ENCODE measurements at places on chromosomes 13 and 19.

GRCh38 chr19:29793116-29793727, 18.6 kb upstream of the CCNE1 start:
- no peak for DNase-seq

DNA sequence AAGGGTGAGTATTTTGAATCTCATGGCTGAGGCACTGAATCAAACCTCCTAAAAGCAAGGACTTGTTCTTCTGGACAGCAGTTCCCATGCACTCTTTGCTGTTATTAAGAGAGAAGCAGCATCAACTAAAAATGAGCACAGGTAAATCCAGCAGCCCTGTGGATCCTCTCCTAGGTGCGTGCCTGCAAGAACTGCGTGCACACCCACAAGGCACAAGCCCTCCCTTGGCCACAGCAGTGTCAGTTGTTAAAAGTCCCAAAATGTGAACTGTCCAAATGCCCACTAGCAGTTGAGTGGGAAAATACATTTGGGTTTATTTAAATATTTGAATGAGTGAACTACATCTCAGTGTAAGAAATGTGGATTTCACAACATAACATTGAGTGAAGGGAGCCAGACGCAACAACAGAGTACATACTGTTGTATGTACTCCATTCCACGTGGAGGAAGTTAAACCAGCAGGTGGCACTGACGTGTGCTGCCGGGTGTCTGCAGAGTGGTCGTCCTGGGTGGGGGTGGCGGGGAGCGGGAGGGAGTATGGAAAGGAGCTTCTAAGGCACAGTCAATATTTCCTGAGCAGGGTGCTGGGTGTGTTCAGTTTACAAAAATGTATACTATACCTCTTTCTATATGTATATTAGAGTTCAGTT, 266.4 kb downstream of the NALCN start:
- no peak for DNase-seq

DNA sequence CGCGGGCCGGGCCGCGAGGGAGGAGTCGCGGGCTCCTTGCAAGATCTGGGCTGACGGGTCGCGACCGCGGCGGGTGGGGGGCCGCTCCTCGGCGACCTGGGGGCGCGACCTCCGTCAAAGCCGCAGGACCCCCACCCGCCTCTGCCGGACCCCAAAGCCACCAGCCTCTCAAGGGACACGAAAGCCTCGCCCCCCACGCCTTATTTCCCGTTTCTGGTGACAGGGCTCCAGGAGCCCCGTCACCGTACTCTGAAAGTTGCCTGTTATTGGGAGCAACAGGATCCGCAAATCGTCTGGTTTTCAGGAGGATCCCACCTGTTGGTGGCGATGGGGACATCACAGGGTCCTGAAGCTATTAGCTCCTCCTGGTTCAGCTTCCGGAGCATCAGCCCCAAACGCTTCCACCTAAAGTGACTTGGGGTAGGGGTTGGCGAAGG, 530 bp downstream of the MAU2 start:
- DNase-seq = no peak

DNA sequence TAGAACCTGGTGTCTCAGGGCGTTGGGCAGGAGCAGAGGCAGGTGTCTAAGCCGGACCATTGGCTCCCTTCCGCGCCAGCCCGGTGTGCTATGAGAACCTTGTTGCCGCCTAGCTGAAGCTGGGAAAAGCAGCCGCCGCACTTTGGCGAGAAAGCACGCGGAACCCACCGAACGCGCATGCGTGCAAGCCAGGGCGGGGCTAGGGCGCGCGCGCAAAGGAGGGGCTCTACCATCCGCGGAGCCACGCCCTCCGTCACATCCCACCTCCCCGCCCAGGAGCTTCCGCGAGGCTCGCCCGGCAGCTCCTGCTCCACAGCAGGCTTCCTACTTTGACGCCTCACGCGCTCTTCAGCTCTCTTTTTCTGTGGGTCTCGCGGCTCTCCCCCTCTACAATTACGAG, 51.3 kb downstream of the WDR87 start:
- no peak for DNase-seq

DNA sequence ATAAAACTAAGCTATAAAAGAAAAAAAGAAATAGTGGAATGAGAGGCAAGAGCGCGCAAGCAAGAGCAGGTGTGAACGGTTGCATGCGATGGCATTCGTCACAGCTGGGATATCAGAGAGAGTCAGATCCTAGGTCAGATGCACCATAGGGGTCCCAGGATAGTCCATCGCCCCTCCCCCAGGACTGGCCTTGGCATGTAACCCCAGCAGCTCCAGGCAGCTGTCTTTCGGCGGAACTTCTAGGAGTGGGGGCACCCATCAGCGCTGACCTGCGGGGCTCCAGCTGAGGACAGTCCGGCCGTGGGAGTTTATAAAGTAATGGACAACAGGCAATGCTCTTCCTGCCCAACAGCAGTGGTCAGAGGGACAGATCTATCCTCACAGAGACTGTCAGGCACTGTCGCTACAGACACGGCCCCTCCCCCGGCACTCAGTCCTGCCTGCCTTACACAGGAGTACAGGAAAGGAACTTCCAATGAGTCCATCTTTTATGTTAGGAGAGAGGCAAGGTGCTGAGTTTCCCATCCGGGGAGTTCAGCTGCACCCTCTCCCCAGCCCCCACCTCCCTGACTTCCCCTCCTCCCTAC, 1.4 kb downstream of the SIAH3 start:
- no peak for DNase-seq

DNA sequence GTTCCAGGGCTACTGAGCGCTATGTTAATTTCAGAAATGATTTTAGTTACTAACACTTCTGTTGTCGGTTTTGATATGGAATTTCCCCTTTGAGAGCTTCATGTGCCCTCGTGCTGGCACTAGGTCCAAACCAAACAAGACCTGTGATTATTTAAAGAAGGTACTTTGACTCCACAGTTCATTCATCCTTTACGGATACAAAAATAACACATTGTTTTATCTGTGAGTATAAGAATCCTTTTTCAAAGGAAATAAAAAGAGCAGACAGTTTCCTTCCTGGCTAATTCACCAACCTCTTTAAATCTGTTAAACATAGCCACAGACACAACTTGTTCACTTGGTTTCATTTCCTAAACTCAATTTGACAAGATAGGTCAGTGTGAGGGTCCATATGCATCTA, 141.2 kb downstream of the FLT1 start:
- no peak for DNase-seq

GRCh38 chr13:30192320-30193093, 114.8 kb downstream of the KATNAL1 start:
- no peak for DNase-seq

- no peak for DNase-seq
Observed at GRCh38 chr13:73198991-73199411, 140.2 kb downstream of the KLF5 start.

DNA sequence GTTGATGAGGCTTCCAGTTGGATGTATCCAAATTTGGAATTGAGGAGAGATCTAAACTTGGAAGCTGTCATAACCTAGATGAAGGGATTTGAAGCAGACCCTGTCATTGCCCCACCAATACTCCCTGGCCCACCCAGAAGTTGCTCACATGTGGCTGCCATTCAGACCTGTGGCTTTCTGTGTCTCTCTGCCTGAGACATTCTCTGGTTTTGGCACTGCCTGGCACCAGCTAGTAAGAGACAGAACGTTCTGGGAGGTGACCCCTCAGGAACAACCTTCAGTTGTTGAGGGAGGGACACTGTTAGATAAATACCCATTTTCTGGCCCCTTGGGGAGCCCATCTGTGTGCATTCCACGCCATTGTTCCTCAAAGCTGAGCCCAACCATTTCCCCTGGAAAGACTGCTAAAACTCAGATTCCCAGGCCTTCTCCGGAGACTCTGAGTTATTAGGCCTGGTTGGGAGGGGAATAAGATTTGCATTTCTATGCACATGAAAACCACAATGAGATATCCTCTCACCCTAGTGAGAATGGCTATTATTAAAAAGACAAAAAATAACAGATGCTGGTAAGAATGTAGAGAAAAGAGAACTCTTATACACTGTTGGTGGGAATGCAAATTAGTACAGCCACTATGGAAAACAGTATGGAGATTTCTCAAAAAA, 290.4 kb downstream of the TSHZ3 start:
- DNase-seq = no peak

- DNase-seq = no peak
Observed at GRCh38 chr19:15715642-15716041, 12.2 kb upstream of the OR10H2 start.

DNA sequence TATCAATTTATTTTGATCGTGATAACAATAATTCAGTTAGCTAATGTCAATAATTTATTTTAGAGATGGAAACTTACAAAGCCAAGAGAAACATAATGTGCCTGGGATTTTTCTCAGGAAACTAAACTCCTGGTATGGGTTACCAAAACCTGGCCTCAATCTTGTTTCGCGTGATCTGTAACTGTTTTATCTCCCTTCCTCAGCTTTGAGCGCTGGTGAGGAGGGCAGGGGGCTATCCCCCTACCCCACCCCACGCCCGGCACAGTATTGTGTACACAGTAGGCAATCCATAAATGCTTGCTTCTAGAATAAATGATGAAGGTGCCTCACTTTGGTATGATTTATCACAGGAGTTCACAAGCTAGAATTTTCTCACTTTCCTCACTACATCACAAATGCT, 7.7 kb upstream of the DOCK9 start:
- DNase-seq = no peak

- no peak for DNase-seq
Observed at GRCh38 chr19:11165486-11166030, 10.0 kb upstream of the SPC24 start.

GRCh38 chr13:45713106-45713690, 11.1 kb downstream of the CBY2 start:
- no peak for DNase-seq

DNA sequence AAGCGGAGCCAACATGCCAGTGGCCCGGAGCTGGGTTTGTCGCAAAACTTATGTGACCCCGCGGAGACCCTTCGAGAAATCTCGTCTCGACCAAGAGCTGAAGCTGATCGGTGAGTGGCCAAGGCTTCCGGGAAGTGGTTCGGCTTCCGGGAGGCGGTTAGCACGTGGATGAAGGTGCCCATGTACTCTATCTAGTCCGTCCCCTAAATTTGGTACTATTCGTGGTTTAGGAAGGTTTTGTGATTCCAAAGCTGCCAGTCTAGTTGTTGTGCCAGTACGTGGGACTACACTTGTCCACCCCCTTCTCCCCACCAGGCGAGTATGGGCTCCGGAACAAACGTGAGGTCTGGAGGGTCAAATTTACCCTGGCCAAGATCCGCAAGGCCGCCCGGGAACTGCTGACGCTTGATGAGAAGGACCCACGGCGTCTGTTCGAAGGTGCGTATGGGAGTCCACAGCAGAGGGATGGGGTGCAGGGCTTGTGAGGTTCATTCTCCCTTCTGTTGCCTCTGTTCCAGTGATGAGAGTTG, 579 bp downstream of the RPS9 start:
- no peak for DNase-seq

DNA sequence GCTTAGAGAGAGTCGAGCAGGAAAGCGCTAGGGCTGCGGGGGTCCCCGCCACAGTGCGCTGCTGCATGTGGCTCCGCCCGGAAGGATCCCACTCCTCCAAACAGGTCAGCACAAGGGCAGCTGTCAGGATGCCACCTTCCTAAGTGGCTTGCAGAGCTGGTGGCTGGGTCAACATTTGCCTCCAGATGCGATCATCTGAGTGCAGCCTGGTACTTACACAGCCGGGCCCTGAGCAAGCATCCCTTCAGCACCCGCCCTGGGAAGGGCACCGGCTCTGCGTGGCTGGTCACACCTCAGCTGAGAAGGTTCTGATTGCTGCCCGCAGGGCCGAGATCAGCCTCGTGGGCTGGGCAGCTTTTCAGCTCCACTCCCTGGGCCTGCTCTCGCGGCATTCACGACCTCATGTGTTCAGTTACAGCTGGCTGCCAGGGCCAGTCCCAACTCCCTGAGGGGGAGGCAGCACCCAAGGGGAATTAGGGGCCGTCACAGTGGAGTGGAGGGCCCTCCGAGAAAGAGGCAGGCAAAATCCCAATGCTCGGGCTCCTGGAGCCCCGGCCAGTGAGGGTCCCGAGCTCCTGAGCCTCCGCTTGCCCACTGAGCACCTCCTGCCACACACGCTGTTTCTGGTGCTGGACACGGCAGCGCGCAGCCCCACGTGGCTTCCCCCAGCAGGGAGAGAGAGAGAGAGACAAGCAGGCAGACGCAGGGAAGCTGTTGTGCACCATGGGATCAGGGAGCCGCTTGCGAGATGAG, 26.8 kb downstream of the AP1M1 start:
- DNase-seq = no peak

- DNase-seq = no peak
Observed at GRCh38 chr19:1516395-1516753, 3.6 kb upstream of the ADAMTSL5 start.

- no peak for DNase-seq
Observed at GRCh38 chr13:34347784-34348573, 530.0 kb downstream of the RFC3 start.

- DNase-seq = no peak
Observed at GRCh38 chr13:40895227-40896184, 106.1 kb downstream of the SLC25A15 start.

GRCh38 chr19:50792272-50793250, 2.3 kb downstream of the ACP4 start:
- no peak for DNase-seq

DNA sequence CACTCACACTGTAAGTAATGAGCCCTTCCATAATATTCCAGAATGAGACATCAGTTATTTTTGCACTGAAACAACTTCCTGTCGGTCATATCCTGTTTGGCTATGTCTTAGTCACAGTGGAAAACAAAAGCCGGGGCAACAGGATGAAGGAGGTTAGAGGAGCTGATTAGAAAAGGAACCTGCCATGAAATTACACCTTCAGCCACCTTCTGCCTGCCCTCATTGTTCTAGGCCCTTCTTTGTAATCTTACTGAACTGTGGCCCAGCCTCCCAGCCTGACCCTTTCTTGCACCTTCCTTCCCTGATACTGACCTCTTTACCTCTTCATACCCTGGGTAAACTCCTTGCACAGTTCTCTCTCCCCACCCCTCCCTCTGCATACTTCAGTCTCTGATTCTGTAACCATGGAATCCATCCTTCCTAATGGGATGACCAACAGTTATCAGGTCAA, 67.3 kb downstream of the DOCK9 start:
- no peak for DNase-seq

DNA sequence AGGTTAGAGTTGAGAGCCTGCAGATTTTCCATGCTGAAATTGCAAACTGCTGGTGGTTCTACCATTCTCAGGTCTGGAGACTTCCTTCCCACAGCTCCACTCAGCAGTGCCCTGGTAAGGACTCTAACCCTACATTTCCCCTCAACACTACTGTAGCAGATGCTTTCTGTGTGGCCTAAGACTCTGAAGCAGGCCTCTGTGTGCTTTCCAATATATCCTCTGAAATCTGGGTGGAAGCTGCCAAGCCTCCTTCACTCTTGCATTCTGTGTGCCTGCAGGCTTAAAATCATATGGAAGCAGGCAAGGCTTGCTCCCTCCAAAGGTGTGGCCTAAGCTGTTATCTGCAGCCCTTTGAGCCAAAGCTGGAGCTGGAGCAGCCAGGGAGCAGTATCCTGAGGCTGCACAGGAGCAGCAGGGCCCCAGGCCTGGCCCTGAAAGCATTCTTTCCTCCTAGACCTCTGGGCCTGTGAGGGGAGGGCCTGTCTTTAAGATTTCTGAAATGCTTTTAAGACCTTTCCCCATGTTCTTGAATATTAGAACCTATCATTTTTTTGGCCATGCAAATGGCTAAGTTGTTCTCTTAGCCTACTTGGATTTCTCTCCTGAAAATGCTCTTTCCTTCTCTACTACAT, 134.1 kb upstream of the TSHZ3 start:
- DNase-seq = no peak

Data from activated CD8-positive, alpha-beta memory T cell treated with anti-CD3 and anti-CD28 coated beads, Interleukin-2, amount 50 U/mL, for 4 hours (primary cell).